ENCODE measurements at places on chromosomes 16 and 17.

- DNase-seq: peak; percentile 44
Measured at GRCh38 chr16:80852261-80852872, 48.0 kb upstream of the CDYL2 start.

DNA sequence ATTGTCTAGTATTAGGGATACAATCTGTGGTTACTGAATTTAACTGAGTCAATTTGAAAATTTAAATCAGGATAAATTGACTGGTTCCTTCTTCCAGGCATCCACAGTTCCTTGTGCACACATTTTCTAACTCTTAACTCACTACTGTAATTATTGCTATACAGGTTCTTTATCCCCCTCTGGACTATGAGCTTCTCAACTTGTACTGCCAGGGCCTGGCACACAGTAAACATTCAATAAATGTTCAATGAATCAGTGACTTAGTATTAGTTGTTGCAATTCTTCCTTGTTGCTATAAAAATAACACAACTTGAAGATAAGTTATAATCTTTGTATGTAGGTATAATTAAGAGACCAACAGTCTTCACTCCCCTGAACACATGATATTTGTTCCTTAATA, 67.9 kb downstream of the SSH2 start:
- no peak for DNase-seq

DNA sequence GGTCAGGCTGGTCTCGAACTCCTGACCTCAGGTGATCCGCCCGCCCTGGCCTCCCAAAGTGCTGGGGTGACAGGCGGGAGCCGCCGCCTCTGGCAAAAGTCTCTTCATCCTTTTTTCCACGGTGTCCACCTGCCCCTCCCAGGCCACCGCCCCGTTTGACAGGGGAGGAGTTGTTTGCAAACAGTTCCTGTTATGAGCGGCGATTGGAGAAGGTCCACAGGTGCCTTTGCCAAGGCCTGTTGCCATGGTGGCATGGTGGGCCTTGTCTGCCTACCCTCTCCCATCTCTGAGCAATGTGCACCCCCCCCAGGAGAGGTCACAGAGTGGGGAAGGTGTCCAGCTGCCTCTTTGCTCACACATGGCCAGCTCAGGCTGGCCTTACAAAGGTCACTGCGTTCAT, 16.0 kb upstream of the RAP1GAP2 start:
- DNase-seq: no peak

- no peak for DNase-seq
Measured at GRCh38 chr16:85627089-85627488, 14.0 kb downstream of the GSE1 start.

GRCh38 chr16:53792161-53792951, 88.4 kb downstream of the FTO start:
- no peak for DNase-seq

- DNase-seq: no peak
Measured at GRCh38 chr16:70416748-70417616, 21.9 kb downstream of the ST3GAL2 start.

DNA sequence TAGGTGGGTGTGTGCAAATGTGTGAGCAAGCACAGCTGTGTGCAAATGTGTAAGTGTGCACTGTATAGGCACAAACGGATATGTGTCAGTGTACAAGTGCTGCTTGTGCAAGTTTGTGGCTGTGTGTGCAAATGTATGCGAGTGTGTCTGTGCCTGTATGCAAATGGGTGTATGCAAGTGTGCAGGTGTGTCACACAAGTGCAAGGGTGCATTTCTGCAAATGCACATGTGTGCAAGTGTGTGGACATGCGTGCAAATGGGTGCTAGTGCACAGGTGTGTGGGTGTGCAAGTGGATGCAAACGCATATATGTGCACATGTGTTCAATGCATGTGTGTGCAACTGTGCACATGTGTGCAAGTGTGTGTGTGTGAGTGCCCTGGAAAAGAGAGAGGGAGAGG, 76.5 kb upstream of the TNRC6C start:
- no peak for DNase-seq

- DNase-seq: no peak
Measured at GRCh38 chr16:82598771-82599170, 28.0 kb upstream of the CDH13 start.

DNA sequence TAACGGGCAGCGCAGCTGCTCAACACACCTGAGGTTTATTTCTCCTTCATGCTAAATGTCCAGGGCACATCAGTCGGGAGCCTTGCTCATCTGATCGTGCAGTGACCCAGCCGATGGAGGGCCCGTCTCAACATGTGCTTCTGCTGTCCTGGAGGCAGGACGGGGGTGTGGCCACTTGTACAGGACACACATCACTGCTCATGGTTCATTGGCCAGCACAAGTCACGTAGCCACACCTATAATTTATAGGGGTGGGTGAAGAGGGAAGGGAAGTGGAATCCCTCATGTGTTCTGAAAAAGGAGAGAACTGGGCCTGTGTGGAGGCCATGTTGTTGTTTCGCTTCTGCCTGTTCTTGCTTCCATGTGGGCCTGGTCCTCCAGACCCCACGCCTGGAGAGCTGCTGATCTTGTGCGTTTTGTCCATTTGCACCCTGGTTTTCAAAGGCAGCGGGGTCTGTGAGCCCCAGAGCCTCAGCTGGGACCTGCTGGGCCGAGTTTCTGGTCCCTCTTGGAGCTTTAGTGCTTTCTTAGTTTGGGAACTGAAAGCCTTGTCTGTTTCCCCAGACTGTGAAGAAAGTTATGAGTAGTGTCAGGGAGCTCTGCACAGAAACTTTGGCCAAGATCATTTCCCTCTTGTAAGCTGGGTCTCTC, 60.5 kb downstream of the CMIP start:
- peak; percentile 71 for DNase-seq

GRCh38 chr16:20111143-20111542, 37.5 kb upstream of the GPR139 start:
- no peak for DNase-seq

GRCh38 chr17:44398692-44399691, 9.5 kb upstream of the ITGA2B start:
- no peak for DNase-seq

- DNase-seq: no peak
Measured at GRCh38 chr17:58703137-58703915, 10.9 kb downstream of the RAD51C start.

- DNase-seq: no peak
Measured at GRCh38 chr17:79026376-79027273, 2.7 kb downstream of the C1QTNF1 start.

DNA sequence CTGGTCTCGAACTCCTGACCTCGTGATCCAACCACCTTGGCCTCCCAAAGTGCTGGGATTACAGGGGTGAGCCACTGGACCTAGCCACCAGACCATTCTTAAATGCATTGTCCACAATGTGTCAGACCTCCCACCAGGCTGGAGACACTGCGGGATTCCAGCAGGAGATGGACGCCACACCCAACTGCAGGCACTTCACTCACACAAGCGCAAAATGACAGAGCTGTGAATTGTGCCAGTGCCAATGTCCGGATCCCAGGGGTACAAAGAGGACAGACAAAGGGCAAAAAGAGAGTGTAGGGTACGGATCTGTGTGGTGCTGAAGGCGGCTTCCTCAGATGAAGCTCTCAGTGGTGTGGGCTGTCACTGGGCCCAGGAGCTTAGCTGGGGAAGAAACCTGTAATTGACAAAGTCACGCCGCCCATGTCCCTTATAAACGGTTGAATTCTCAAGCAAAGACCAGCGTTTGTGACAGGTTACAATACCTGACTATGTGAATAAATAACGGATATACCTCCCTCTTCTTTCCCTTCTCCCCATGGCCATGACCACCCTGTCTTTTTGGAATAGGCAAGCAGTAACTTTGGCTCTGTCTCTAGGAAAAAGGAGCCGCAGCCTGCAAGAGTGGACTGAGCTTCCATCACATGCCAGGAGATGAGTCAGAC, 40.0 kb downstream of the HS3ST3A1 start:
- no peak for DNase-seq

- DNase-seq: no peak
Measured at GRCh38 chr16:57411362-57411976, 6.9 kb downstream of the CCL17 start.

GRCh38 chr16:67537636-67538591, 9.3 kb downstream of the RIPOR1 start:
- DNase-seq: peak; percentile 59

GRCh38 chr17:41602524-41602923, 10.0 kb downstream of the KRT16 start:
- DNase-seq: no peak

DNA sequence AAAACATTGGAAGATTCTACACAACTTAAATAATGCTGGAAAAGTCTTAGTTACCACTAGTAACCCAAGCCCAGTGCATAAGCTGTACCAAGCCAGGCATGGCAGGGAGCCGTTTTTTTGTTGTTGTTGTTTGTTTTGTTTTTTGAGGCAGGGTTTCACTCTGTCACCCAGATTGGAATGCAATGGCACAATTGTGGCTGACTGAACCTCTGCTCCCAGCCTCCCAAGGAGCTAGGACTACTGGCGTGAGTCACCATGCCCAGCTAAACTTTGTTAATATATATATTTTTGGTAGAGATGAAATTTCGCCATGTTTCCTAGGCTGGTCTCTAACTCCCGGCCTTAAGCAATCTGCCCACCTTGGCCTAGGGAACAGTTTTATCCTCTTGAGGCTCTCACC, 564 bp upstream of the TMIGD1 start:
- no peak for DNase-seq

DNA sequence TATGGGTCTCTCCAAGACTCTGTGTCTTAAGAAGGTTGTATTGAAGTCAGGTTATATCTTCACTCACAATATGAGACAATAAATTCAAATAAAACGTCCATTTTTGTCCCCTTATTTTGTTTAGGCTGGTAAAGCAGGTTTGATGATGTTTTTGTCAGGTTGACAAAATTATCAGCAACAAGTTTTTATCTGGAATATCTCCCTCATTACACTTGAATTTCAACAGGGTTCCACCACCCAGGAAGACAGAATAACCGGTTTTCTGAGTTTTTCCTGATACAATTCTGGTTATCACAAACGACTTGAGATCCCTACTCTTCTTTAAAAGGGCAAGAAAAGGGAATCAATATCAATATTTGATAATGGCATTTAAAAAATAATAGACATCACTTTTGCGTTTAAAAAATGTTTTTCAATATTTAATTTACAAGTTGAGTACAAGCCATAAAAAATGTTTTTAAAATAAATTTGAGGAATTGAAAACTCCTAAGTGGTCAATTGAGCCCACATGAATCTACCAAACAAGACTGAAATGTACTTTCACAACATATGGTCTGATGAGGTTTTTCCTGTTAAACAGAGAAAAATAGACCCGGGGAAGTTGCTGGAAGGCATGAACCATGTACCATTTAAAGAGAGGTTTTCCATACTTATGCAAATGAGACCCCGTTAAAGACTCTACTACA, 1.4 kb upstream of the ATP6V0A1 start:
- DNase-seq: peak; percentile 33

DNA sequence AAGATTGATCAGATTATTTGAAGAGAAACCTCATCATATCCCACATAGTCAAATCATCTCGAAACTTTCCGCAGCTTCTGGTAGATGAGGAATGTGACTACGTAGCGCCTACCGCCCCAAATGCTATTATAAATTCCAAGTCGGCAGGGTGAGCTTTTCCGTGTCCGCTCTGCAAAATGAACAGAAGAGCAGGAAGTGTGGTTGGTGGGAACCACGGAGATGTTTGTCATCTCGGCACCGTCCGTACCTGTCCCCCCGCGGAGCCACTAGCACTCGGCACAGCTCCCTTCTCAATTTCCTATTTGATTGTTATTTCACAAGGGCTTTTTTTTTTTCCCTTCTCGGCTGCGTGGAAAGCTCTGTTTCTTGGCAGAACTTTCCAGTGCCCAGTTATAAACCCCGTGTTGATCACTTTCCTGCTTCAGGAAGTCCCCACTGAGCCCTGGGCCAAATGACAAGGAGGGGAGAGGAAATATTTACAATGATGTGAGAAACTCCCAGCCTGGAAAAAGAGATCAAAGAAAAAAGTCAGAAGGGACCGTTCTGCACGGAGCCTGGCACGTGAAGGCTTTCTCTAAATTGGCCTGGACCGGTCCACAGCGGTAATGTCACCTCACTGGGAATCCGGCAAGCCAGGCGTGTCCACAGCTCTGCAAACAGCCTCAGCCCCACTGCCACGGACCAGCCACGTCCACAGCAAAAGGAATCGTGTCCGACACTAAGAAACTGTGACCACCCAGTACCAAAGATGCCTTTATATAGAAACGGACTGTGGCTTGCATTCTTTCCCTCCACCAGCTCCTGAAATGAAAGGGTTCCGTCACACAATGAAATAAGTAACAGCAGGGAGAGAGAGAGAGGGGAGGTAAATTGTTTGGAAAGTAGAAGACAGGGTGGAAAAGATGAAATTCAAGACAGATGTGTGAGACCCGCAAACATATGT, 65.0 kb downstream of the MRM3 start:
- no peak for DNase-seq

DNA sequence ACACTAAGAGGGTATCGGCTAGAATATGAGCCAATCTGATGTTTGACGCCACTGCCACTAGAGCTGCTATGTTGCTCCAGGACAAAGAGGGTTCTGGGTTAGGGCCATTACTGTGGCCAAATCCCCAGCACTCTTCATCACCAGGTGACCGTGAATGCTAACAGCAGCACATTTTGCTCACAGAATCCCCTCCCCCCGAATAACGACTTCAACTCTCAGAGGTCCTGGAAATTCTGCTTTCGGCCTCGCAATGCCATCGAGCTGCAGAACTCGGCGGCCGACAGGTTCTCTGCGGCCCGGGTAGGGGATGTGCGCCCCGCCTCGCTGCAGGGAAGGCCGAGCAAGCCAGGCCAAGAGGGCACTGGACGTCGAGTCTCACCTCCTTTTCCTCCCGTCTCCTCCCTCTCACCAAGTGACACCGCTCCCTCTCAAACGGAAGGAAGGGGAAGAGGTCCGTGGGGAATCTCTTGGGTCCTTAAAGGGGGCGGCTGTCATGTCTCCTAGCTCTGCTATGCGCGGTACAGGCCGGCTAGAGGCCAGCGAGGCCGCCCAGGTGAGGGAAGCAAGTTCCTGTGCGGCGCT, 31.9 kb downstream of the CDK5R1 start:
- DNase-seq: no peak

DNA sequence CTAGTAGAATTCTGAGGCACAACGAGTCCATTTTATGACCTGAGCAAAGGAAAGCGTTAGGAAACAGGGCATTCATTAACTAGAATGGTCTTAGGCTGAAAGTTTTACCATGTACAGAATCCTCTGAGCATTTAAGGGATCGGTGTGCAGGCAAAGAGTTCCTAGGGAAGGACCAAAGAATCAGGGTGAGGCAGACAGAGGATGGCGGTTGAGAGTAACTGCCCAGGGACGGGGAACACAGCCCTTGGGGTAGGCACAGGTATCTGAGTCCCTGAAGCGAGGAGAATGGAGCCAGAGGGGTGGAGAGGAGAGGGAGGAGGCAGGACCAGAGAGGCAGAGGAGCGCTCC, 14.0 kb upstream of the ITGB3 start:
- DNase-seq: no peak

GRCh38 chr17:9218911-9219310, 197.6 kb downstream of the NTN1 start:
- DNase-seq: no peak

GRCh38 chr17:2140683-2141082, 85.8 kb downstream of the HIC1 start:
- no peak for DNase-seq

- peak; percentile 28 for DNase-seq
Measured at GRCh38 chr16:1338119-1338730, 4.8 kb downstream of the BAIAP3 start.

- no peak for DNase-seq
Measured at GRCh38 chr17:75110234-75110937, 617 bp downstream of the ARMC7 start.
